ENCODE measurements at places on chromosomes 1 and 21. TPM values are rescaled to one million over a fixed set of nuclear protein-coding genes. Genes with fewer than 3 reads are reported as not detected.

DNA sequence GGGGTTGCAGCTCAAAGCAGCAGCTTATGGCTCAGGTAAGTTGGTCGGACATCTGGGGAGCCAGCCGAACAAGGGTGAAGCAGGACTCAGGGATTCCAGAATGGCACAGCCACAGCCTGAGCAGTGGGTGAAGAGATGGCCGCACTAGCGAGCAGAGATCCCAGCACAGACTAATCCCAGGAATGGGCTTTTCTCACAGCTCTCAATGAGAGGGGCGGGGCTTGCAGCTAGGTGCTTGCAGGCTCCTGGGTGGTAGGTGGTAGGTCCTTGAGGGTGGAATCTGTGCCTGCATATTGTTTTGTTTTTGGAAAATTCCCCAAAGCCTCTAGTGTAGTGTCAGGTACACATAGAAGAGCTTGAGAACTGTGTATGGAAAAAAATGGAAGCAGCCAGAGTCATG, 9.0 kb downstream of the KIAA0040 start:
- peaks cover 70% of the 10 kb centered on the region for H3K4me1 ChIP-seq
- peaks cover 74% of the 10 kb centered on the region for H3K36me3 ChIP-seq
- DNase-seq = no peak
- peak overlapping the region; percentile 28 for H3K27ac ChIP-seq
- H3K4me3 ChIP-seq = no peak overlapping the region

- H3K36me3 ChIP-seq = no peaks in the 10 kb centered on the region
- H3K4me3 ChIP-seq = no peak overlapping the region
- H3K4me1 ChIP-seq = no peaks in the 10 kb centered on the region
- DNase-seq = no peak
- no peaks in the 10 kb centered on the region for H3K27me3 ChIP-seq
Observed at GRCh38 chr1:112247036-112247597, 148.9 kb upstream of the CTTNBP2NL start.

DNA sequence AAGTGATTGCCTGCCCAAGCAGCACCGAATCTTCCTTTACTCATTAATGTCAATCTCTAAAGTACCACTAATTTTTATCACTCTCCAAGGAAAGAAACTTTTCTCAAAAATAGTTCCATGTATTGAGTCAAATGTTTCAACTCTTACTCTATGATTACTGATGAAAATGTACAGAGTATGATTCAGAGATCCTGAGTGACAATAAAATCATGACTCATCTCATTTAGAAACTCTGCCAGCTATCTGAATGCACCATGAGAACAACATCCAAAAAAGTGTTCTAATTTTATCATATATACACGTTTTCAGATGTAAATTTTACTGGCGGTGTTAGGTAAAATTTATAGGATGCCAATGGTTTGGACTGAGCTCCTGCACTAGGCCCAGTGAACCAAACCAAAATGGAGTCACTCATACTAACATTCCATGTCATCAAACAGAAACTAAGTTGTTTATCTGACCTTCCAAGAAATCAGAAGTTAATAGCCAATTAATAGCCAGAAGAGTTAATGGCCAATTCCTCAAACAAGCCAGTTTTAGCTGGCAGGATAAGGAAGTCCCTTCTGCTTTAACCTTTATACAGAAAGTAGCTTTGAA, 22.6 kb downstream of the PLPPR5 start:
- H3K4me1 ChIP-seq = no peaks in the 10 kb centered on the region
- no peak for DNase-seq
- no peak overlapping the region for H3K27ac ChIP-seq

DNA sequence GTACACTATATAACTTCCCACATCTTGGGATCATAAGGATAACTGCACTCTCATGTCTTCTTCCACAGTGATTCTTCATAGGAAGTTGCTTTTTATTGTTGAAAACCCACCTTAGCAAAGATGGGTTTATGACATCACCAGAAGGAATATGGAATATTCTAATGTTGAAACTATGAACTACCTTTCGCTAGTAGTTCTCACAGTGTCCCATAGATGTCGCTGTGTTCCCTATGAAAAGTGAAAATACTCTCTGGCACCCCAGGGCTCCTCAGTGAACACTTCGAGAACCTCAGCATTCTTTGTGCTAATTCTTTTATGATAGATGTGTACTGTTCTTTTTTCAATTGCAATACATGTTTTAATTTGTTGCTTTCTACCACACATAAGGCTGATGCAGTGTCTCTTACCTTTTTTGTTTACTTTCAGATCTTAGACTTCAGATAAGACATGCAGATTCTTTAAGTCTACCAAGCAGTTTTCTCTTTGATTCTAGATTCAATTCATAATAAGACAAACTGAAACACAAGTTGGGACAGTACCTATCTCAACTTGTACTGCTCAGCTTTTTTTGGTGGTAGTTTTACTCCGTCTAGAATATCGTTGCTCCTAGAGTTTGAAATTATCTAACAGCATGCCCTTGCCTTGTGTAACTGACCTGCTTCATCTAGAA, 90.8 kb downstream of the GTF2B start:
- peaks cover 13% of the 10 kb centered on the region for H3K4me1 ChIP-seq
- H3K27ac ChIP-seq = peak overlapping the region; percentile 30
- no peak overlapping the region for H3K4me3 ChIP-seq
- peaks cover 47% of the 10 kb centered on the region for H3K36me3 ChIP-seq
- DNase-seq = peak; percentile 63

DNA sequence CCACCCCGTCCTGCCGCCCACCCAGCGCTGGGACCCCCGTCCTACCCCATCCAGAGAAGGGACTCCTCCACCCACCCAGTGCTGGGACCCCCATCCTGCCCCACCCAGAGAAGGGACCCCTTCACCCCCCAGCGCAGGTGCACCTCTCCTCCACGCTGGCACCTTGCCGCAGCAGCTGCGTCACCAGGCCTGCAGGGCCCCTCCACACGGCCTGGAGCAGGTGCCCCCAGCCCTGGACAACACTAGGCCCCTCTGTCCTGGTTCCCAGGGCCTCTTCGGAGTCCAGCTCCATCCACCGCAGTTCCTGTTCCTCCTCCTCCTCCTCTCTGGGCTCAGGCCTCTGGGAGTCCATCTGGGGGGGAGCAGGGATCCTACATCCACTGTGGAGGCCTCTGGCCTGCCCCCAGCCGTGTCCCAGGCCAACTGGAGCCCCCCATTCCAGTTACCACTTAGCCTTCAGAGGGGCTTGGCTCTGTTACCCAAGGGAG, 378 bp downstream of the ANKRD65 start:
- H3K36me3 ChIP-seq = no peaks in the 10 kb centered on the region
- no peak overlapping the region for H3K4me3 ChIP-seq
- no peak overlapping the region for H3K27ac ChIP-seq

DNA sequence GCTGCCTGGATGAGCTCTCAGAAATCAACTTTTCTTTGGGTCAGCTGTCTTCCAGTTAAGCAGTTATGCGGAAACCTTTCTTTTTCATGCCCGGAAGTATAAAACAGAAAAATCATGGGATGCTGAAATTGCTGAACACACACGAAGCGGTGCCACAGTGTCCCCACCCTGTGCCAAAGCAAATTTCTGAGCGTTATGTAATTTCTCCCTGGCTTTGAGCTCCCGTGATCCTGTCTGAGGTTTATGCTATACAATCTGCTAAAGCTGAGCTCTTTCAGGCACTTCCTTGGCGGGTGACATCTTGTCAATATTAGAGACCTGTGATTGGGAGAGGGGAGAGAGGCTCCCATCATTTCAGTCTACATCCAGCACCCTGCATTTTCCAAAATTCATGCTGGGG, 201.7 kb downstream of the ROR1 start:
- DNase-seq = no peak
- H3K4me3 ChIP-seq = no peak overlapping the region
- H3K4me1 ChIP-seq = no peaks in the 10 kb centered on the region
- no peaks in the 10 kb centered on the region for H3K36me3 ChIP-seq
- H3K27me3 ChIP-seq = peaks cover 2% of the 10 kb centered on the region
- no peak overlapping the region for H3K27ac ChIP-seq

GRCh38 chr1:65253800-65254319, 55.5 kb upstream of the DNAJC6 start:
- no peaks in the 10 kb centered on the region for H3K36me3 ChIP-seq
- peak overlapping the region; percentile 69 for H3K27ac ChIP-seq
- DNase-seq = no peak
- H3K4me1 ChIP-seq = peaks cover 16% of the 10 kb centered on the region

DNA sequence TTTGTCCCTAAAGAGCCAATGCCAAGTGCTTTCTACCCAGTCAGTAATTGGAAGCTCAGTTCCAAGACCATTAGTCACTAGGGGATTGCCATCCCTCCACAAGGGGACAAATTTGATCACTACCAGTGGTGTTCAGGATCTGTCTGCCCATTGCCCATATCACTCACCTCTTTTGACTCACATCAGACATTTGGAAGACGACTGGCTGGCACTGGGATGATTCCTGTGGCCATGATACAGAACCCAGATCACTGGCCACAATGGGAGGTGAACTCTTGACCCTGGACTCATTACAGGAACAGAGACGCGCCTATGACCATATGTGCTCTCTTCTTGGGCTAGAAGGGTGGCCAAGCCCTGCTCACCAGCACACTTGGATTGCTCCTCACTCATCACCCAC, 71.0 kb downstream of the COLGALT2 start:
- H3K36me3 ChIP-seq = peaks cover 3% of the 10 kb centered on the region
- no peak overlapping the region for H3K4me3 ChIP-seq
- peaks cover 4% of the 10 kb centered on the region for H3K27me3 ChIP-seq
- H3K27ac ChIP-seq = no peak overlapping the region
- H3K4me1 ChIP-seq = peaks cover 6% of the 10 kb centered on the region

DNA sequence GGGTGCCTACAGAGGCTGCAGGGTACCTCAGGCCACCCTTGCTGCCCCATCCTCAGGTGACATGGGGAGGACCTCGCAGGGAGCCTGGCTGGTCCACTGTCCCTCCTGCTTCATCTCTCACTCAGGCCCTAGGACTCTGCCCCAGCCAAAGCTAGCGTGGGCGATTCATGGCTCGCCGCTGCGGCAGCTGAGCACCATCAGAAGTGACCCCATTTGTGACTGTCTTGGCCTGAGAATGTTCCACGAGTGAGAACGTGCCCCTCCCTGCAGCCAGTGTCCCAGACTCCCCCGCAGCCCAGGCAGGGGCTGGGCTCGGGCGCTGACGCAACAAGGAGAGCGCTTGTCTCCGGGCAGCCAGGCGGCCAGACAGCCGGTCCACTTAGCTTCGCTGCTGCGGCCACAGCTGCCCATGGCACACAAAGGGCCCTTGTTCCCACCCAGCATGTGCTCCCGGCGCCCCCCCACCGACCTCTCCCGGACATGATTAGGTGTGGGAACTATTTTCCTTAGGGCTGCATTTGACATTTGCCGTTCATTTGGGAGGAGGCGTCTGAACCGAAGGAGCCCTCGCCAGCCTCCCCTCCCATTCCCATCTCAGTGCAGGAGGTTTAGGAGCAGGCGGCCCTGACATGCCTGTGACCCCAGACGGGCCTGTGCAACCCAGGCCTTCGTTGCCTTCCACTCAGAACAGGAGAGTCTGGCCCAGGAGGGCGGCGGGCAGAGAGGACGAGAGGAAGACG, 19.3 kb upstream of the POFUT2 start:
- no peak for DNase-seq
- no peak overlapping the region for H3K4me3 ChIP-seq
- no peak overlapping the region for H3K27ac ChIP-seq
- H3K27me3 ChIP-seq = no peaks in the 10 kb centered on the region
- H3K36me3 ChIP-seq = no peaks in the 10 kb centered on the region

The GOLT1A gene
- not detected for total RNA-seq

DNA sequence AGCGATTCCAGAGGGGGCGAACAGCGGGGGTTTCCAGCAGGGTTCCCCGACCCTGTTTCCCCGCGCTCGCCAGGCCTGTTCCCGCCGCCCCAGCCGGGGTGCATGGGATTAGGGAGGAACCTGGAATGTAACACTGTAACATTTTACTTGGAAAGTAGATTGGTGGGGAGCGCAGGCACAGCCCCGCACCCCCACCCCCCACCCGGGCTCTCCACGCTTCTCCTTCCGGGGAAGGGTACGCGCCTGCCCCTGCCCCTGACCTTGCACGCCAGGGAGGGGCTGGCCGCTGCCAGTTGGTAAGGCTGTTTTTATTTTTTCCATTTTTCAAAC, 427 bp downstream of the FAM3B start:
- H3K4me3 ChIP-seq = no peak overlapping the region
- peaks cover 11% of the 10 kb centered on the region for H3K4me1 ChIP-seq
- peaks cover 62% of the 10 kb centered on the region for H3K27me3 ChIP-seq

The AGT gene
- total RNA-seq = not detected

The DOP1B gene
- 30.3 TPM for total RNA-seq

GRCh38 chr1:183989078-183989577, 48.4 kb downstream of the COLGALT2 start:
- no peaks in the 10 kb centered on the region for H3K27me3 ChIP-seq
- H3K36me3 ChIP-seq = no peaks in the 10 kb centered on the region
- DNase-seq = no peak
- H3K27ac ChIP-seq = no peak overlapping the region

All from activated CD8-positive, alpha-beta T cell treated with anti-CD3 and anti-CD28 coated beads, Interleukin-2, amount 10 ng/mL, durations not matched to agents 7 days and 5 days (primary cell).